Activated CD4-positive, alpha-beta memory T cell treated with anti-CD3 and anti-CD28 coated beads, Interleukin-2, amount 10 ng/mL, durations not matched to agents 7 days and 5 days (primary cell): ENCODE measurements at places on chromosomes 3 and 15. TPM values are rescaled to one million over a fixed set of nuclear protein-coding genes. Genes with fewer than 3 reads are reported as not detected.

The PARP6 gene
- total RNA-seq: 58.8 TPM

DNA sequence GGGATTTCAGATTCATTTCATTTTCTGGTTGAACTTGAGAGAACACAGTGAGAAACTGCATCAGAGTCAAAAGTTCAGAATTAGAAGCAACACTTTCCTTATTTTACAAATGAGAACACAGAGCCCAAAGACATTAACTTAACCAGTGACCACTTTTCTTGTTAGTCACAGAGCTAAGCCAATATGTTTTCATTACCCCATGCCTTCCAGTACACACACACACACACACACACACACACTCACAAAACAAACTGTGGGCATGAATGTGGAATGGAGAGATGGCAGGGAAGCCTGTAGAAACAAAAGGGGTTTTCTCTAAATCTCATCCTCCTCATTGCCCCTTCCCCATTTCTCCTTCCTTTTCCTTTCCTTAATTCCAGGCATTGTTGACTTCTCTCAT, 267.4 kb upstream of the GADL1 start:
- peaks cover 5% of the 10 kb centered on the region for H3K4me1 ChIP-seq
- H3K4me3 ChIP-seq: no peak overlapping the region
- no peaks in the 10 kb centered on the region for H3K27me3 ChIP-seq
- H3K27ac ChIP-seq: no peak overlapping the region
- no peaks in the 10 kb centered on the region for H3K36me3 ChIP-seq

GRCh38 chr3:58585005-58585786, 8.0 kb upstream of the FAM107A start:
- peak; percentile 71 for DNase-seq
- no peaks in the 10 kb centered on the region for H3K36me3 ChIP-seq
- peak overlapping the region; percentile 90 for H3K4me3 ChIP-seq
- H3K27ac ChIP-seq: no peak overlapping the region
- peaks cover 19% of the 10 kb centered on the region for H3K4me1 ChIP-seq

- no peaks in the 10 kb centered on the region for H3K36me3 ChIP-seq
- no peaks in the 10 kb centered on the region for H3K27me3 ChIP-seq
- no peaks in the 10 kb centered on the region for H3K4me1 ChIP-seq
- H3K27ac ChIP-seq: no peak overlapping the region
Observed at GRCh38 chr3:22156868-22157267, 405.9 kb upstream of the ZNF385D start.

- no peak for DNase-seq
- no peak overlapping the region for H3K27ac ChIP-seq
- no peaks in the 10 kb centered on the region for H3K27me3 ChIP-seq
- no peak overlapping the region for H3K4me3 ChIP-seq
- no peaks in the 10 kb centered on the region for H3K36me3 ChIP-seq
- H3K4me1 ChIP-seq: no peaks in the 10 kb centered on the region
Observed at GRCh38 chr3:135047061-135047460, 252.0 kb downstream of the EPHB1 start.

DNA sequence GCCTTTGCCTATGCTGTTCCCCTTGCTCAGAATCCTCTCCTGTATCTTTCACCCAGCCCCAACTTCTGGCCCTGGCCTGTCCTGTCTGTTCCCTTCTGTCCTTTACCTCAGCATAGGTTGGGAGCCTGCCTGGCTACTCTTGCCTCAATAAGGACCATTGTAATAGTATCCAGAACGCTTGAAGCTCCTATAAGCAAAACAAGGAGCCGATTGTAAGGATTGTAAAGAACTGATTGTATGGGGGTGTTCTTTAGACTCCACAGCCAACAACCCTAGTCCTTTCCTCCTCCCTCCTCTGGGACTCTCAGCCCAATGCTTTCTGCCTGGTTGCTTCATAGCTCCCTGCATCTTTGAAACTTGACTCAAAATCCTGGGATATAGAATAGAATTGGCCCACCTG, 18.7 kb upstream of the RAD54L2 start:
- peaks cover 3% of the 10 kb centered on the region for H3K4me1 ChIP-seq
- H3K27me3 ChIP-seq: peaks cover 5% of the 10 kb centered on the region
- DNase-seq: no peak
- no peak overlapping the region for H3K27ac ChIP-seq
- H3K4me3 ChIP-seq: no peak overlapping the region

- peaks cover 14% of the 10 kb centered on the region for H3K4me1 ChIP-seq
- H3K36me3 ChIP-seq: peaks cover 20% of the 10 kb centered on the region
- no peak for DNase-seq
- no peak overlapping the region for H3K27ac ChIP-seq
Observed at GRCh38 chr3:122476532-122476931, 38.2 kb downstream of the KPNA1 start.

DNA sequence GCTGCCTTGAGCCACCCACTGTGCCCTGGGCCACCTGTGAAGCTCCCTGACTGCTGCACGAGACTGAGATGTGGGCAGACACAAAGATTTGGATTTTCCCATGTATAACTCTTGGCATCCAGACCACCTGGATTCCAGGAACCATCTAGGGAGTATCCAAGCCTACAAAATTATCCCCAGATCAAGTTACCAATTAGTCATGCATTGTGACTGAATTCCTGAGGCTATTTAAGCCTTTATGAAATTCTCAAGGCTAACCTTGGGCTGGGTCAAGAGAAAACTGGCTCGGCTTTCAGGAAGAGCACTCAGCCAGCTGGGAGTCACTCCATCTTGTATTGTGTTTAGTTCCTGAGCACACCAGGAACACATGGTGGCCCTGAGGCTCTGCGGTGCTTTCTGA, 13.3 kb upstream of the ATP13A5 start:
- H3K27me3 ChIP-seq: peaks cover 1% of the 10 kb centered on the region
- H3K36me3 ChIP-seq: no peaks in the 10 kb centered on the region
